ENCODE measurements at places on chromosomes 2 and 18.

DNA sequence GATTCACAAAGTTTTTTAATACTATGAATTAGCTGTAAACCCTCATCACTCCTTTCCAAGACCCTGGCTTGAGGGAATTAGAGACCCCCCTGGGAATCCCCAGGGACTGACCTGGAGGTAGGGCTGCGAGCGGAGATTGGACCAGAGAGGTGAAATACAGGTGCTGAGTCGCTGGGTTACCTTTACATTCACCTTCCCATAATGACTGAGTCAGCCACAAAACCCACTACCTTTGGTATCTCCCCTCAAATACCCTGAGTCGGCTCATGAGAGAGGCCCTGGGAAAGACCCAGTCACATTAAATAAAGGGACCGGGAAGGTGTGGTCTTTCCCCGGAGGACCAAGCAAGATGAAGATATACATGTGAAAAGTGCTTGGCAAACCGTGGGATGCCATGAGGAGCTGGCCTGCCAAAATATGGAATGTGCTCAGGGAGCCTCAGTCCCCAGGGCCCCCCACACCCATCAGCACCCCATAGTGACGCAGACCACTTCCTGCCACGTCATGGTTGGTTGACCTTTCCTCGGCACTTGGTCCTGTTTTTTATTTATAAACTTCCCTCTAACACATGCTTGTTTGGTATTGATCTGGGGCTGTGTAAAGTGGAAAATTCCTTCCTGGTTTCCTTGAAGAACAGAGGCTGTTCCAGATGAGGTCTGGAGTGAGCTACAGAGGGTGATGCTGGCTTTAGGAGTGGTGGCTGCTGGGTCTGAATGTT lies 51.4 kb downstream of the IL1RL2 start:
- no peak for DNase-seq

DNA sequence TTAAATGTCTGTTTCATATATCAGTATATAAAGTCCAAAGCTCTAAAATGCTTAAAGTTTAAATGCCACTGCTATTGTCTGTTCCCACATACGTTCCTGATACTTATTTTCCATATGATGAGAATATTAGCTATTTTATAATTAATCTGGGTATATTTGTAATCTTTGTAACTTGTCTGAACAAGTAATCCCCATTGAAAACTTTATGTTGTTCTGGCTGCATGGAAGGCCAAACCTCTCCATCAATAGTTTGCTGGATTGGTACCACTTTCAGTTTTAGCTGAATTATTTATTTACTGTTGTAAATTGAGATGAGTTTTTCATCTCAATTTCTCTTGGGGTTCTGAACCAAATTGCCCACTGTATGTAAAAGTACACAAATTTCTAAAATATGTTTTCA lies 1.5 kb downstream of the MBD5 start:
- DNase-seq, result no peak

- DNase-seq, result no peak
Observed at GRCh38 chr2:11630855-11631254, 39.1 kb downstream of the NTSR2 start.

DNA sequence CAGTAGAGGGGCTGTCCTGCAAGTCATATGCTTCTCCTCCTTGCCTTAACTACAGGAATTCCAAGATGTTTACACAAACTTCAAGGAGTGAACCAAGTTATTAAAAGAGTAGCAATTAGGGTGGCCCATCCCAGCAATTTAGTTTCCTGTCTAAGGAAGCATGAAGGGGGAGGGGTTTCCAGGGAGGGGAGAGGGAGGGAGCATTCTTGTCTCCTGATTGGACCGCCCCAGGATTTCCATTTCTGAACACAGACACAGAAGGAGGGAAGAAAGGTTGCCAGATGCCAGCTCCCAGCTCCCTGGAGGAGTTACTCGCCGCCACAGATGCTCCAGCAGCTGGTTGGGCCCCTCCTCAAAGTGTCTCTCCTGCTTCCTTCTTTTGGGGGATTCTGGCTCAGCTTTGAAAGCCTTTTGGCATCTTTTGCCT lies 107.6 kb downstream of the TRIB2 start:
- peak; percentile 47 for DNase-seq

DNA sequence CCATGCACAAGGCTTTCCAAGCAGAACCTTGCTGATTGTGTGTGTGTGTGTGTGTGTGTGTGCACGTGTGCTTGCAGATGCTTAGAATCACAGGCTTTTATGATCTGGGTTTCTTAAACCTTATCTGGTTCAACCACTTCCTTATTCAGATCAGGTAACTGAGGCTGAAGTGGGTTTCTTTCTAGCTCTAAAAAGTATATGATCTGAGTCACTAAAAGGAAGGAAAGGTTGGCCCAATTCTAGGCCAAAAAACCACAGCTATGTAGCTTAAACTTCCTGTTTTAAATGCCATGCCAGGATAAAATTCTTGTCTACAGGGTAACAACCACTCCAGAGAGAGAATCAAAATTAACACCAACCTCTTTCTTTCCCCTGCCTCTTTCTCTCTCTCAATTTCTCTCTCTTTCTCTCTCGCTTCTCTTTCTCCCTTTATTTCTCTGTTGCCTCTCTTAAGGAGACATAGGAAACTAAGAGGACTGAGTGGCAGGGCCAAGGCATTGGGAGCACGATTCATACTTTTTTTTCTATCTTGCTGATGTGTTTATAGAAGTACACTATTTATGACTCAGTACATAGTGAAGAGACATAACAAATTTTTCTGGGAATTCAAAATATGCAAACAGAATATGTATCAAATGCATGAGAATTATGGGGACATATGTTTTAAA lies 140.3 kb downstream of the TRIB2 start:
- no peak for DNase-seq

Measured in left cardiac atrium (tissue), 4 donors.